ENCODE measurements at places on chromosomes 6 and 20.

DNA sequence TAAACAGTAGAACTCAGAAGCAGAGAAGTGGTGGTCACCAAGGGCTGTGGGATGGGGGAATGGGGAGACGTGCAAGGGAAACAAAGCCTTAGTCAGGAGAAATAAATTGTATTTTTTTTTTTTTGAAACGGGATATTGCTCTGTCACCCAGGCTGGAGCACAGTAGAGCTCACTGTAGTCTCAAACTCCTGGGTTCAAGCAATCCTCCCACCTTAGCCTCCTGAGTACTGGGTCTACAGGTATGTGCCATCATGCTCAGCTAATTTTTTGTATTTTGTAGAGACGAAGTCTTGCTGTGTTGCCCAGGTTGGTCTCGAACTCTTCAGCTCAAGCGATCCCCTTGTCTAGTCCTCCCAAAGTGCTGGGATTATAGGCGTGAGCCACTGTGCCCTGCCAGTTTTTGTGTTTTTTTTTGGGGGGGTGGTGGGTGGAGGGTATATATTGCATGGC, 3.4 kb downstream of the HSPA1B start:
- DNase-seq: no peak

GRCh38 chr6:15351631-15352030, 105.8 kb downstream of the JARID2 start:
- DNase-seq: no peak

- DNase-seq: no peak
Measured at GRCh38 chr20:49043000-49043399, 3.1 kb upstream of the CSE1L start.

DNA sequence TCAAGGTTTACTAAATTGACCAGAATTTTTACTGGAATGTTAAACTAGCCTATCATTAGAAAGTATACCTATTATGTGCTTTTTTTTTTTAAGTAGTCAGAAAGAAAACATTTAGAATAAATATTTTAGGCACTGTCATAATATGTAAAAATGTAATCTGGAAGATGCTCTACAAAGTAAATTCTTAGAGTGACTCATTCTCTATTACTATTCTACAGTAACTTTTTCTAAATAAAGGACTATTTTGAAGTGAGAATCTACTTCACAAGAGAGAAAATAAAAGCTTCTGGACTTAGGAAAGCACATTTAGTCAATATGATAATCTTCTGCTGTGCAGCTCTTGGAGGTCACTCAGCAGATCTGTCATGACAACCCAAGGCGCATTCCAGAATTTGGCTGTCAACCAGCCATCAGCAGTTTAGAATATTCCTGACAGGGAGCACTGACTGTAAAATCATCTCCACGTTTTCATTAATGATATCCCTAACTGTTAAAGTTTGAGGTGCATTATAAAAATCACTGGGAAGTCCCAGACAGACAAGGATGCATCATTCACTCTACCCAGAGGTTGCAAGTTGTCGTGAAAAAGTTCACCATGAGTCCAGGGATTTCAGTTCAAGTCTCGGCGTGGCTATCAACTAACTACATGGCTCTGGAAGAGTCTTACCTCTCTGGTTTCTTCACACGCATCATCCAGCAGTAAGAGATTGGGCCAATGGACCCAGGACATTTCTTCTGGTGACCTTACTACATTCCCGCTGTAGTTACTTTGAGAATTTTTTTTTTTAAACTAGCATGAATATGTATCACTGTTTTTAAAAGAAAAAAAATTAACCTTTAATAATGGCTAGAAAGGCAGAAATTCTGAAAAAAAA, 374.9 kb downstream of the GJA1 start:
- DNase-seq: no peak

- no peak for DNase-seq
Measured at GRCh38 chr6:52595000-52595795, 18.3 kb upstream of the TRAM2 start.

DNA sequence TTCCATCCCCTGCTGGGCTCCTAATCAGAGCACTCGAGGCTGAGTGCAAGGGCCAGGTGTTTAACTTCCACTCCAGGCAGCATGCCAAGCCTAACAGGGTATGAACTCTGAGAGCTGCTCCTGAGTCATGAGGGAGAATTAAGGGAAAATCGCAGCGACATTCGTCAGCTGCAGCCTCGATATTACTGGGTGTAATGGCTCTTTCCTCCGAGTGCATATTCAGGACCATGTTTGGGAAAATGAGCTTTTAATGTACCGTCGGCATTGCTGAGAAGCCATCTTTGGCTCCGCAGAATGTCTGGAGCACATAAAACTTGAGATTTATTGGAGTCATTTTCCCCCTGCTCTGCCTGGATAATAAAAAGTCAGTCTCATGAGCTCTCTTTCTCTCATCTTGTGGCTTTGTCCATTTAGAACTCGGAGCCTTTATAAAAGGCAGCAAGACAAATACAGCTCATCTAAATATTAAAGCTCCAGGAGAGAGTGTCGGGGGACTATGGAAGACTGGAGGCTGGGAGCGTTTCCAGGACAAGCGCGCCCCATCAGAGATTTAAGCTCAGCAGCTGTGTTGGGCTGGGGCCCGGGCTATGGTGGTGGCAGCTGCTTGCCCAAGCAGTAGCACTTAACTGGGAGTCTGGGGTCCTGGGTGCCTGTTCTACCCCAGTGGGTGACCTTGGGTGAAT, 103.7 kb downstream of the TOX2 start:
- no peak for DNase-seq

GRCh38 chr6:52522655-52523054, 54.2 kb downstream of the TRAM2 start:
- DNase-seq: no peak

DNA sequence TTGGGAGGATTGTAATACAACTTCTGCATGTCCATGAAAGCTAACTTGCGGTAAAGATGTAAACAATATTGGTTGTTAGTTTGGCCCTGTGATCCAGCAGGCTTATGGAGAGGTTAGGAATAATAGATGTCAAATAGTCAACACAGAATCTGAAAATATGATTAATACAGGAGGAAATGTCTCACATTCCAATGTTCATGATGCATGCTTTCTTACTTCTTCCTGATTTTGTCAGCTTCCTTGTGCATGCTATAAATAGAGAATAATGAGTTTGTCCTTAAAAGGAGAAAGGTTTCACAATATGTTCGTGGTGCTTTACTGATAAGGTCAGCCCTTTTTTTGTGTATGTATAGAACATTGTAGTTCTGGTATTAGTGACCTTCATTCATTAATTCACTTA, 136.7 kb downstream of the MMUT start:
- DNase-seq: no peak

GRCh38 chr6:138206862-138207261, 11.4 kb downstream of the PBOV1 start:
- no peak for DNase-seq

- no peak for DNase-seq
Measured at GRCh38 chr6:19424853-19425252, 412.3 kb upstream of the ID4 start.

DNA sequence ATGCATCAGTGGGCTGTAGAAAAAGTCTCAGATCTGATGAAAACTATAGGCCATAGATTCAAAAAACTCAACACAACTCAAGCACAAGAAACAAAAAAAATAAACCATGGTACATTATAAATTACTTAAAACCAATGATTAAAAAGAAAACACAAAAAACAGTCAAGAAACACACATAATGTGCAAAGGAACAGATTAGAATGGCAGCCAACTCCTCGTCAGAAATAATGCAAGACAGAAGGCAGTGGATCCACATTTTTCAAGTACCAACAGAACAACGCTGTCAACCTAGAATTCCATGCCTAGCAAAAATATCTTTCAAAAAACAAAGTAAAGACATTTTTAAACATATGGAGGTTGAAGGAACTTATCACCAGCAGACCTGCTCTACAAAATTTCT, 69.7 kb downstream of the PSMB1 start:
- DNase-seq: no peak

DNA sequence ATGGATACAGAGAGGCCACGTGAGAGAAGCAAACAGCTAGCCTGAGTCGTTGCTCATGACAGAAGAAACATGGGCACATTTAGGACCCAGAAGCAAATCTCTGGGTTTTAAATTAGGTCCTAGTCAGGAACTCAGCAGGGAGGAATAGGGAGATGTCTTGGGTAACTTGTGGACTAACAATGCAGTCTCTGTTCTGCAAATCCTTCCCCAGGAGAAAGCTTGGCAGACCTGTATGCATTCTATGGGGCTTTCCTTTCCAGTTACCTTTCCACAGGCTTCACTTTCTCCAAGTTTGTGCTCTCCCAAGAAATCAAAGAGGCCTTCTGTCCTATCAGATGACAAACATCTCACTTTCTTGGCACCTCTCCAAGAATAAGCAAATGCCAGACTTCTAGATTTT, 47.2 kb upstream of the PLCB4 start:
- DNase-seq: no peak

- no peak for DNase-seq
Measured at GRCh38 chr20:63847237-63848002, 13.9 kb upstream of the ABHD16B start.

GRCh38 chr20:1371830-1372539, 20.9 kb downstream of the FKBP1A start:
- no peak for DNase-seq

DNA sequence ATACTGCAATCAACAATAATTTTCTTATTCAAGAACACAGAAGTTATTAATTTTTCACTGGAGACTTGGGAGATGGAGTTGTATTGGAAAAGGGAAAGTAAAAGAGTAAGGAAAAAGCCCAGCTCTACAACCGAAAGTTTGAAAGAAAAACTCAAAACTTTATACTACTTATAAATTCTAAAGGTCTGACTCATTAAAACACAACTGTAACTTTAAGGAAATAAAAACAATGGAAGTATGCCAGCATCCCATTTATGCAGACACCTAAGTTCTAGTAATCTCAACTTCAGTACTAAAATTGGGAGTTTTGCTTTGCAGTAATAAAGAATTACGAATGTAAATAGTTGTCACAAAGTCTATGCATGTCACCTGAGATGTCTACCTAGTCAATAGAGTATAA, 80.6 kb downstream of the IRAK1BP1 start:
- DNase-seq: no peak

DNA sequence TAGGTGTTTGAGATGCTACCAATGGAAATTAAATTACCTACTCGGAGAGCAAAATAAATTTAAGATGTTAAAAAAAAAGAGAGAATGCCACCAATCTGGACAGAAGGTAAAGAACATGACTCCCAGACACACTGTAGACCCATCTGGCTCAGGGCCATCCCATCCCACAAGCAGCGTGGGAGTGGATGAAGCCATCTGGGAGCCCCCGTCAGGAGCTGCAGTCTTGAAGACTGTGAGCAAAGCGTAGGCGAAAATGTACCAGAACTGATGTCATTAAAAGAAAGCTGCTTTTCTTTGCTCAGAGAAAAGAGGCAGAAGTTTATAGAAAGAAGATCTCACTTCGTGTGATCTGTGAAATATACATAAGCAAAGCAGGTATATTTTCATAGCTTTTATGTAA, 815.7 kb downstream of the QKI start:
- DNase-seq: no peak

- no peak for DNase-seq
Measured at GRCh38 chr6:21031182-21031581, 496.9 kb downstream of the CDKAL1 start.

DNA sequence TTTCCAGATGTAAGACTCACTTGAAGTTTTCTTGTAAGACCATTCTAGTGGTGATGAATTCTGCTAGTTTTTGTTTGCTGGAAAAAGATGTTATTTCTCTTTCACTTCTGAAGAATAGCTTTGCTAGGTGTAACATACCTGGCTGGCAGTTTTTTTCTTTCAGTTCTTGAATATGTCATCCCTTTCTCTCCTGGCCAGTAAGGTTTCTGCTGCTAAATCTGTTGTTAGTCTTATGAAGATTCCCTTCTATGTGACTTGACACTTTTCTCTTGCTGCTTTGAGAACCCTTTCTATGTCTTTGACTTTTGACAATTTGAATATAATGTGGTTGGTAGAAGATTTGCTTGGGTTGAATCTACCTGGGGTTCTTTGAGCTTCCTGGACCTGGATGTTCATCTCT, 314.7 kb upstream of the NOX3 start:
- DNase-seq: no peak

DNA sequence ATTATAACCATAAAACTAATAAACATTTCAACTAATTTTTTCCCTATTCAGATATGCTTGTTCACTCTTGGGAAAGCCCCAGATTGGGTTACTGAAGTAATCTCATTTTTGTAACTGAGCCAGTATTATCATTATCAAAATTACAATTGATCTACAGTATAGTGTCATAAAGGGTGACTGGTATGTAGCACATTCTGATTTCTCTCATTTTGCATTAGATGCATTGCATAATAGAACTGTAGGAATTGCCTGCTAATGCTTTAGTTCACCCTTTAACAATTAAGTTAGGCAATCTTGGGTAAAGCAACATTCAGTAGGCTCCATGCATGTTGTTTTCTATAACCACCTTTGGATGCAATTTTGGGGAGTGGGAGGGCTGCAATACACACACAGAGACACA, 150.8 kb upstream of the FLRT3 start:
- no peak for DNase-seq

DNA sequence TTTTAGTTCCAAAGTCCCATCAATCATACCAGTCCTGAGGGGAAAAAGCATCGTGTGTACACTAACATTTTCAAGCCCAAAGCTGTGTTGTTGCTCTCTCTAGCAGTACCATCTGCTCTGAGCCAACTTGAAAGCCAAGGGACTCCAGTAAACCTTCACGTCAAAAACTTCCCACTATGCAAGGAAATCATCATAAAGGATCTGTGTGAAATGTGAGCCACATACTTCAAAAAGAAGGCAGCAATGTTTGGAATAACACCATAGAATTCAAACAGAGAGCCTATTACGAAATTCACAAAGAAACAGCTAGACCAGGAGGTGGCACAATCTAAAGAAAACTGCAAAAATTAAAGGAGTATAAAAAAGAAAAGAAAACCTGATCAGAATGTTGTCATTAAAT, 399.8 kb upstream of the EPHA7 start:
- no peak for DNase-seq

Measured in stimulated activated CD8-positive, alpha-beta memory T cell treated with anti-CD3 and anti-CD28 coated beads, Interleukin-4, amount 100 ng/mL, for 1 hour (primary cell).